ENCODE measurements at places on chromosomes 16 and 17. TPM values are rescaled to one million over a fixed set of nuclear protein-coding genes. Genes with fewer than 3 reads are reported as not detected.

- no peak overlapping the region for H3K27ac ChIP-seq
- H3K36me3 ChIP-seq: no peaks in the 10 kb centered on the region
- DNase-seq: no peak
- no peaks in the 10 kb centered on the region for H3K27me3 ChIP-seq
- no peak overlapping the region for H3K4me3 ChIP-seq
- no peaks in the 10 kb centered on the region for H3K4me1 ChIP-seq
Observed at GRCh38 chr16:12629271-12629670, 174.4 kb downstream of the CPPED1 start.

DNA sequence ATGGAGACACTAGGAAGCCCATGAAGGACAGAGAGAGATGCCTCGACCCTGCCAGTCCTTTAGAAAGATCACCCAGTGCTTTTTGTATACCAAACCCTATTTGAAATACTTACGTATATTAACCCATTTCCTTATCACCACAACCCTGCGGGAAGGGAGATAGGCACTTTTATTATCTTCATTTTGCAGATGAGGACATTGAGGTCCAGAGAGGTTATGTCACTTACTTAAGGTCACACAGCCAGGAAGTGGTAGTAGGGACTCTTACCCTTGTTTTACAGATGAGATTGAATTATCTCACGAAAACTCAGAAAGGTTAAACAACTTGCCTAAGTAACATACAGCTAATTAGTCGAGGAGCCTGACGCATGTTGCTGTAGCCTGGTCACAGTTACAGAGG, 38.2 kb downstream of the IL4R start:
- H3K4me1 ChIP-seq: peaks cover 4% of the 10 kb centered on the region
- no peak for DNase-seq
- no peaks in the 10 kb centered on the region for H3K27me3 ChIP-seq
- H3K27ac ChIP-seq: peak overlapping the region; percentile 6
- no peak overlapping the region for H3K4me3 ChIP-seq

DNA sequence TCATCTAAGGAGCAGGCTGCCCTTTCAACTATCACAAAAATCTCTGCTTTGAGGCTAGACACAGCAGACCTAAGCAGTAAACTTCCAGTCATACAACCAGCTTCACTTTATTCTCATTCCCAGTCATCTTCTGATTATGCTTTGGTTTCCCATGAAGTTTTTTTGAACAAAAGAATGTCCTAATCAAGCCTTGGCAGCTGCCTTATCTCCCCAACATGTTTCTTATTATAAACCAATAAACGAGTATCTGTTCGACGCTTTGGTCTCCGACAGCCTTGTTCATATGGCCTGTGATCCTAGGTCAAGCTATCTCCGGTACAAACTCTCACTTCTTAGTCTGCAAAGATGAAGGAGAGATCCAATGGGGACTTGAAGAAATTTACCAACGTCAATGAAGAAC, 47.4 kb upstream of the CDYL2 start:
- no peaks in the 10 kb centered on the region for H3K4me1 ChIP-seq
- no peak overlapping the region for H3K27ac ChIP-seq
- no peak overlapping the region for H3K4me3 ChIP-seq

DNA sequence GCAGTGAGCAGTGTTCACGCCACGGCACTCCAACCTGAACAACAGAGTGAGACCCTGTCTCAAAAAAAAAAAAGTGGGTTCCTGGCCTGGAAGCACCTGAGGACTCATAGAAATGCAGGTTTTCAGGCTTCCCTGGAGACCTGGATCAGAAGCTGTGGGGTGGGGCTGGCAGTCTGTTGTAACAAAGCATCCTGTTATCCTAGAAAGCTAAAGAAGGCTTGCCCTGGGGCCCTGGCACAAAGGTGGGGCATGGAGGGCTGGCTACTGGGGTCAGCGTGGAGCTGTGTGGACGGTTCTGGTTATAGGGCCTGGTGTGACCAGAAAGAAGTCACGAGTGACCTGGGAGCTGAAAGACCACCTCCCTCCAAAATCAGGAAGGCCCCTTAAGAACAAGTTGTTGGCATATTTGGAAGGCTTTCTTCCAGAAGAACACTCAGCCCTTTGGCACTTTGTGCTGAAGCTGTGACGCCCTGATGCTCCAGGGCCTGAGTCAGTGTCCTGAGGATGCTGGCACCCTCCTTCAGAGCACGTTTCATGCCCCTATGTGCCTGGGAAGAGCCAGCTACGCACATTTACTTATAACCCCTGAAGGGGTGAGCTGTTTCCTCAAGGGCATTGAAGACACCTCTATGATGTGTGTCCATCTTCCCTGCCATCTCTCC, 6.2 kb downstream of the CRISPLD2 start:
- H3K36me3 ChIP-seq: no peaks in the 10 kb centered on the region
- no peak overlapping the region for H3K27ac ChIP-seq
- H3K4me3 ChIP-seq: no peak overlapping the region
- no peak for DNase-seq
- H3K27me3 ChIP-seq: peaks cover 5% of the 10 kb centered on the region
- no peaks in the 10 kb centered on the region for H3K4me1 ChIP-seq

DNA sequence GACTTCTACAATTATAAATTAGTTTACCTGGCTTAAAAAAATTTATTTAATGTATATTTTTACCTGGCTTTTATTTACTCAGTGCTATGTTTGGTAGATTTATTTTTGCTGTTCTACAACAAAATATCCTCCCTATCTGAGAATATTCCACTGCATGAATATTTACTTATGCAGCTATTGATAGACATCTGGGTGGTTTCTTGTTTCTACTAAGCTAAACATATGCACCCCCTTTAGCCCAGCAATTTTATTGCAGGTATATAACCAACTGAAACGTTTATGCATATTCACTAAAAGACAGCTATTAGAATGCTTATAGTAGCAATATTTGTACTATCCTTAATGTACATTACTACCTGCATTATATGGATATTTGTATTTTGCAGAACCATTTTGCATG, 187.7 kb upstream of the CPHXL start:
- no peak for DNase-seq
- H3K4me3 ChIP-seq: no peak overlapping the region
- H3K36me3 ChIP-seq: no peaks in the 10 kb centered on the region
- H3K27ac ChIP-seq: no peak overlapping the region
- H3K4me1 ChIP-seq: no peaks in the 10 kb centered on the region

GRCh38 chr17:40531051-40531991, 29.9 kb upstream of the TNS4 start:
- no peaks in the 10 kb centered on the region for H3K36me3 ChIP-seq
- H3K4me3 ChIP-seq: peak overlapping the region; percentile 15
- no peak overlapping the region for H3K27ac ChIP-seq
- H3K27me3 ChIP-seq: no peaks in the 10 kb centered on the region
- peak; percentile 84 for DNase-seq
- H3K4me1 ChIP-seq: peaks cover 63% of the 10 kb centered on the region

- DNase-seq: no peak
- no peak overlapping the region for H3K4me3 ChIP-seq
- no peaks in the 10 kb centered on the region for H3K36me3 ChIP-seq
Observed at GRCh38 chr17:57697891-57698711, 47.0 kb downstream of the CCDC182 start.

DNA sequence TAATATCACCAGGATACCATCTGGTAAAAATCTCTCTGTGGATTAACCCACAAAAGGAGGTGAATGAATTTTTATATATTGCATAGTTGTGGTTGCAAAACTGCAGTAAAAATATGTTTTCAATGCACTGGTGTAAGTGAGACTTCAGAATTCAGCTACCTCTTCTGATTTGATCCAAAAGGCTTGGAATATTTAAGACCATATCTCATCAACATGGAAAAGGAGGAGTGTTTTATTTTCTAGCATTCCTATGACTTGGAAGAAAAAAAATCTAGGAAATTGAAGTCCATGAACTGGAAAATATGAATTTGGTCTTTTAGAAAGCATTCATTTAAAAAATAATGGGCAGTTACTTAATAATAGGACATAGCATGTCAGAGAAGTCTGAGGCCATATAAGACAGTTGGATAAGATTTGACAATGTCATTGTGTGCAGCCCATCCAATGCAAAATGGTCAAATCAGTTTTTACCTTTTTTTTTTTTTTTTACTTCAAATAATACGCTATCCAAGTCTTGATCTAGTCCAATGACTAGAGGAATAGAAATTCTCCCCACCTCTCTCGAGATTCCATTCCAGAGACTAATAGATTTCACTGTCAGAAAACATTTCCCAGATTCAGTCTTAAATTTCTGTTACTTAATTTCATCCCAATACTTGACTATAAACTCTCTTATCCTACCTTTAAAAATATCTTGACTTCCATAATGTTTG, 364.9 kb upstream of the PMFBP1 start:
- H3K4me3 ChIP-seq: no peak overlapping the region
- no peaks in the 10 kb centered on the region for H3K4me1 ChIP-seq
- H3K27ac ChIP-seq: no peak overlapping the region
- H3K27me3 ChIP-seq: no peaks in the 10 kb centered on the region
- no peak for DNase-seq
- H3K36me3 ChIP-seq: no peaks in the 10 kb centered on the region

DNA sequence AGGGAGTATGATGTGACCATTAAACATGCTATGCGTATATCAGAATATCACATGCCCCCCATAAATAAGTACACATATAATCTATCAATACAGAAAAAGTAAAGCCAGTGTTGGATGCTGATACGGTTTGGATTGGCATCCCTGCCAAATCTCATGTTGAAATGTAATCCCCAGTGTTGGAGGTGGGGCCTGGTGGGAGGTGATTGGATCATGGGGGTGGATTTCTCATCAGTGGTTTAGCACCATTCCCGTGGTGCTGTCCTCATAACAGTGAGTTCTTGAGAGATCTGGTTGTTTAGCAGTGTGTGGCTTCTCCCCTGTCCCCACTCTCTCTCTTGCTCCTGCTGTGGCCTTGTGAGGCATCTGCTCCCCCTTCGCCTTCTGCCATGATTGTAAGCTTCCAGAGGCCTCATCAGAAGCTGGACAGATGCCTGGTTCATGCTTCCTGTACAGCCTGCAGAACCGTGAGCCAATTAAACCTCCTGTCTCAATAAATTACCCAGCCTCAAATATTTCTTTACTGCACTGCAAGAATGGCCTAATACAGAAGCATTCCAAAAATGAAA, 88.9 kb downstream of the AATF start:
- H3K27me3 ChIP-seq: no peaks in the 10 kb centered on the region
- H3K27ac ChIP-seq: no peak overlapping the region
- DNase-seq: no peak

- H3K27ac ChIP-seq: no peak overlapping the region
- no peaks in the 10 kb centered on the region for H3K4me1 ChIP-seq
- H3K36me3 ChIP-seq: no peaks in the 10 kb centered on the region
Observed at GRCh38 chr16:10296956-10297340, 88.9 kb upstream of the ATF7IP2 start.

GRCh38 chr17:75454193-75454592, 2.2 kb upstream of the TMEM94 start:
- peaks cover 5% of the 10 kb centered on the region for H3K36me3 ChIP-seq
- DNase-seq: no peak
- no peak overlapping the region for H3K4me3 ChIP-seq
- no peak overlapping the region for H3K27ac ChIP-seq
- no peaks in the 10 kb centered on the region for H3K27me3 ChIP-seq

DNA sequence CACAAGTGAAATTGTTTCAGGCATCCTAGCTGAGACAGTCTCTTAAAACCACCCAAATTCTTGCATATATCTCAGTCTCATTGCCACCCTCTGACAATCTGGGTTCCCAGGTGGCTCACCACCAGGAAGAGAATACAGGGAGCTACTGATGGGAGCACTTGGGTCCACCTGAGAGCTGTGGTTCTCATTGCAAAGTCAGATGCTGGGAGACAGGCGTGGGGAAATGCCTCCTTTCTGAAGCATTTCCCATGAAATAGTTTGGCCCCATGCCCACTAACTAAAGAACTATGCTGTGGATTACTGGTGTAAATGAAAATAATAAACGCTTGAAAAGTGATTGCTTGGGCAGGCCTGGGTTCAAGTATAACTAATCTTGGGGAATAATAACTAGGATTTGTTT, 70.3 kb downstream of the CMC2 start:
- H3K36me3 ChIP-seq: no peaks in the 10 kb centered on the region
- H3K4me3 ChIP-seq: no peak overlapping the region
- H3K27ac ChIP-seq: no peak overlapping the region
- no peaks in the 10 kb centered on the region for H3K4me1 ChIP-seq
- no peaks in the 10 kb centered on the region for H3K27me3 ChIP-seq

DNA sequence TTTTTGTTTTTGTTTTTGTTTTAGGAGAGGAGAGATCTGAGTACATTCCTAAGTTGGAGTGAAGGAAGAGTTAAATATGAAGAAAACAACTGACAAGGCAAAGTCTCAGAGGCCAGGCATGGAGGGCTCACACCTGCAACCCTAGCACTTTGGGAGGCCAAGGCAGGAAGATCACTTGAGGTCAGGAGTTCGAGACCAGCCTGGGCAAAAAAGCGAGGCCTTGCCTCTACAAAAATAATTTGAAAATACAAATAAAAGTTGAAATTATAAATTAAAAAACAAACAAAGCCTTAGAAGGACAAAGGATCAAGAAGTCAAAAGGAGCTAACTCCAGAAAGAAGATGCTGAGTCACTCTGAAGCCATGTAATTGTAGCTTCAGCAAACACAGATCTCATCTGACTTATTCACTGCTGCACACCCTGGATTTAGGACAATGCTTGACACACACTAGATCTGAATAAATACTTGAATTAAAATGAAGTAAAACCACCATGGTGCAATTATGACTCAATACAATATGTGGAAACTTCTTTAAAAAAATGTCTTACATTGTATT, 9.1 kb downstream of the CEP20 start:
- no peak overlapping the region for H3K27ac ChIP-seq
- no peak for DNase-seq
- no peaks in the 10 kb centered on the region for H3K36me3 ChIP-seq
- H3K4me1 ChIP-seq: no peaks in the 10 kb centered on the region

GRCh38 chr16:61547626-61548025, 488.6 kb downstream of the CDH8 start:
- DNase-seq: no peak
- no peaks in the 10 kb centered on the region for H3K36me3 ChIP-seq
- H3K4me3 ChIP-seq: no peak overlapping the region
- no peaks in the 10 kb centered on the region for H3K4me1 ChIP-seq
- H3K27me3 ChIP-seq: no peaks in the 10 kb centered on the region

DNA sequence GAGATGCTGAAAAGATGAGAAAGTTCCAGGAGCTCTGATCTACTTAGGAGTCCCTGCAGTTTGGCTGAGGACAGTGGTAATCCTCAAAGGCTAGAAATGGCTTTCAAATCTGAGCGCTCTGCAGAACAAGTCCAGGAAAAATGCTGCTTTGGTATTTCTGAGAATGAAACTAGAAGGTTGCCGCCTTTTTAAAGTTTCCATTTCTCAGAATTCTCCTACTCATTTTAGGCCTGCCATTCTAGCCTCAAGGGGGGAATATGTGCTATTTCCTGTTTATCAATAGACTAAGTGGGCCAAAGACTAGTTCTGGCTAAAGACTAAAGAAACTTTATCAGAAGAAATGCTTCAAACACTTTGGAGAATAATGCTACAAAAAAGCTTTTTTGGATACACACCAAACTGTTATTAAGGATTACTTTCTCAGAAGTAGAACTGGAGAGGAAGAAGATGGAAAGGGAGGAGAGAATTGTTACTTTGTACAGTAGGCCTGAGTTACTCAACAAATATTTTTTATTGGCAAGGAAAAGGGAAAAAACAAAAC, at the start of gene SLFN12L:
TSS of gene SLFN12L (minus strand) at position 78 of the 541 bp plus-strand sequence. CDS start 15,314 bp downstream, outside the sequence.
- H3K4me1 ChIP-seq: peaks cover 49% of the 10 kb centered on the region
- H3K27me3 ChIP-seq: no peaks in the 10 kb centered on the region
- peak within 1 kb of the TSS; percentile 74 for H3K27ac ChIP-seq
- H3K36me3 ChIP-seq: no peaks in the 10 kb centered on the region
- DNase-seq: peak; percentile 29

- no peak for DNase-seq
- H3K36me3 ChIP-seq: no peaks in the 10 kb centered on the region
- no peak overlapping the region for H3K27ac ChIP-seq
- no peaks in the 10 kb centered on the region for H3K27me3 ChIP-seq
Observed at GRCh38 chr16:82715833-82716232, 89.1 kb downstream of the CDH13 start.

OSGIN1 gene
- 1.3 TPM for total RNA-seq

IGSF6 gene
- 4.2 TPM for total RNA-seq

ASPHD1 gene
- not detected for total RNA-seq

OTOA gene
- total RNA-seq: 0.17 TPM

SDR42E1 gene
- total RNA-seq: 4.1 TPM
